ENCODE measurements at places on chromosomes 7 and 10.

DNA sequence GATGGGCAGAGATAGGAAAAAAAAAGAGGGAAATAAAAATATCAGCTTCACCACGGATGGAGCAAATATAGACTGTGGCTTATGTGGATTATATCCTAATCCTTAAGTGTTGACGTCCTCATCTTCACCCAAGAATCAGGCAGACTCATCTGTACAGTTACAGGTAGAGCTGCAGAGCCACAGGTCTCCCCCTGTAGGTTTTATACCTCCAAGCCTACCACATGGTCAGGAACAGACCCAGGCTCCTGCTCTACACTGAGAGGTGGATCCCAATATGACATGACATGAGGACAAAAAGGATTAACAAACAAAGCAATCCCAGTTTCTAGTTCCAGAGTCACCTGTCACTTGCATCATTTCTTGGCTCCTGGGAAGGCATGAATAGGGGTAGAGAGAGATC lies 400.8 kb downstream of the SEMA3D start:
- no peak for DNase-seq

- DNase-seq: no peak
Measured at GRCh38 chr10:48414160-48414559, 107.7 kb downstream of the MAPK8 start.

GRCh38 chr7:6648066-6648814 lies 11.1 kb downstream of the ZNF316 start:
- no peak for DNase-seq

DNA sequence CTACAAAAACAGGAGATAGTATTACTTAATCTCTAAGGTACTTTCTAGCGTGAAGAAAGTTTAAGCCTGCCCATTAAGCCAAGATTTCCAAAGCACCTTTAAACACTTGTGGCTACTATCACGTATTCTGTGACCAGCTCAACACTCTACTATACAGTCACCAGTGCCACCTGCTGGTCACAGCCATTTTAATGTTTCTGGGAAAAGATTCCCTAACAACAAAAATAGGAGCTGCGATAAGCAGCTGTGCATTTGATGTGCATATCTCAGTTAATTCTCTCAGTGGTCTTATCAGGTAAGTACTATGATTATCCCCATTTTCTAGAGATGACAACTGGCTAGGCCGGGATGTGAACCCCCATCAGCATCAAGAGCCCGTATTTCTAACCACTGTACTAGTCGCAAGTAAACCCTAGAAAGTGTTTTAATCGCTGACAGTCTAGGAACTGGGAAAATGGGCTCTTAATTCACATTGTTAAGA lies 860 bp downstream of the SEC31B start:
- peak; percentile 39 for DNase-seq

DNA sequence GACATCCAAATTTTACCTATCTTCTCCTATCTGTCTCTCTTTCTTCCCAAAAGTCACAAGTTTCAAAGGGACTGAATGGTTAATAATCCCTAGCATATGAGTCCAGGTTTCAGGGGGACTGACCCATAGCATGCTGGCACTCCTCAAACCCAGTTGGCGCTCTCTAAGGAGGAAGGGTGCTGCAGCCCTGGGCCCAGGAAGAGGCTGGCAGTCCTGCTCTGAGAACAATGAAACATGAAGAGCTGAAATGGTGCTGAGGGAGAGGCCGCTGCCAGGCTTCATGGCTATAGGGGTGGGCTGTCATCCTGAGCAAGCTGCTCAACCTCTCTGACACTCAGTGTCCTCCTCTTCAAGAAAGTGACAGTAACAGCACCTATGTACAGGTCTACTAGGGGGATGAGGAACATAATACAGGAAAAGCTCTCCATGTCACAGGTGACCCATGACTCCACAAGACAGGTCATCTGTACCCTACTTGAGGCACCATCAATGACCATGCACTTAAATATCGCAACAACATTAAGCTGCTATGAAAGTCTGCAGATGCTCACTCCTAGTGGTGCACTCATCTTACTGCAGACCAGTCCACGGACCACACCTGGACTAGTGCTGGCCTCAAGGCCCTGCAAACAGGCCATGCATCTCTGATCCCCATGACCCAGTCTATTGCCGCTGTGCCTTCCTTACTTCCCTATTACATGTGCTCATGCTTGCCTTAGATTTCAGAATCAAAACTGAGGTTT lies 17.0 kb downstream of the COBL start:
- no peak for DNase-seq

- DNase-seq: peak; percentile 63
Measured at GRCh38 chr7:22854158-22855048, 31.8 kb upstream of the TOMM7 start.

- DNase-seq: no peak
Measured at GRCh38 chr7:82530361-82530760, 86.8 kb upstream of the CACNA2D1 start.

- DNase-seq: no peak
Measured at GRCh38 chr10:86059892-86060291, 306.7 kb downstream of the GRID1 start.

DNA sequence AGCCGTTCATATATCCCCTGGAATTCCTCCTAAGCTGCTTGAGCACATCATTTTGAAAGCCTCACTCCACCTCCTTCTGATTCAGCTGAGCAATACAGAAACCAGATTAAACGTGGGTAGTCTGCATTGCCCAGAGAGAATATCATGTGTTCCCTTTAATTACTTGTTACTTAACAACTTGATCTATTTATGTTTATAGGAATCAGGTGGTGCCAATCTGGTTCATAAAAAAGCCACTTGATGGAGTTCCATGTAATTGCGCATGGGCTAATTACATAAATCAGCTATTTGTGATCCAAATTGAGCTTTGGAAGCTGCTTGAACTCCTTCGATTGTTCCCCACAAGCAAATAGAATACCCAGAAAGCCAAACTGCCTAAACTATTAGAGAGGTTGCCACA lies 114.7 kb upstream of the ADCY1 start:
- DNase-seq: no peak

DNA sequence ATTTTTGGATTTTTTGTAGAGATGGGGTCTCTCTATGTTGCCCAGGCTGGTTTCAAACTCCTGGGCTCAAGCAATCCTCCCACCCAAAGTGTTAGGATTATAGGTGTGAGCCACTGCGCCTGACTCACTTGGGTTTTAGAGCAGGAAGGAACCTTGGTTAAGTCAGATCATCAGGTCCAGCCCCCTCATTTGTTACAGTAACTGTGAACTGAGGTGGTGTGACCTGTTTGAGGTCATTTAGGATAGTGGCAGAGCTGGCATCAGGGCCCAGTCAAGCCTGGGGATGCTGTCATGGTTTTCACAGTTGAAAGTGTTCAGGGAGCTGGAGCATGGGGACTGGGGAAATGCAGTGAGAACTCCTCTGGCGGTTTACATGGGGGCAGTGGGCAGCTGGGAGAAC lies 159.6 kb downstream of the TAX1BP1 start:
- no peak for DNase-seq

DNA sequence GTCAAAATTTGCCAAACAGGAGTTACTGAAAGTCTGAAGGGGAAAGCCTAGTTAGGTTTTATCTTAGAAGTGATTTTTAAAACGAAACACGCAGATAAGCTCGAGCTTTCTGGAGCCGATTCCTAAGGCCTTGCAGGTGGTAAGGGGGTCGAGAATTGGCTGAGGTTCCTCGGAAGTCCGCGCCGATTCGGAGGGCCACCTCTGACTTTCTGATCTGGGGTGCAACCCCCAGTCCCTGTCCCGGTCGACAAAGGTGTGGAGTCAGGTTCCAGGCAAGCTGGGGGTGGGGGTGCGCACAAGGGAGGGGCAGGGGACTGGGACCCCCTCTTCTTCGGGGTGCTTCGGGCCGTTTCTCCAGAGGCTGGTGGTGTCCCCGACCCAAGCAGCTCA lies 701 bp upstream of the CUL1 start:
- peak; percentile 42 for DNase-seq

GRCh38 chr7:31258391-31258790 lies 82.1 kb downstream of the NEUROD6 start:
- no peak for DNase-seq

DNA sequence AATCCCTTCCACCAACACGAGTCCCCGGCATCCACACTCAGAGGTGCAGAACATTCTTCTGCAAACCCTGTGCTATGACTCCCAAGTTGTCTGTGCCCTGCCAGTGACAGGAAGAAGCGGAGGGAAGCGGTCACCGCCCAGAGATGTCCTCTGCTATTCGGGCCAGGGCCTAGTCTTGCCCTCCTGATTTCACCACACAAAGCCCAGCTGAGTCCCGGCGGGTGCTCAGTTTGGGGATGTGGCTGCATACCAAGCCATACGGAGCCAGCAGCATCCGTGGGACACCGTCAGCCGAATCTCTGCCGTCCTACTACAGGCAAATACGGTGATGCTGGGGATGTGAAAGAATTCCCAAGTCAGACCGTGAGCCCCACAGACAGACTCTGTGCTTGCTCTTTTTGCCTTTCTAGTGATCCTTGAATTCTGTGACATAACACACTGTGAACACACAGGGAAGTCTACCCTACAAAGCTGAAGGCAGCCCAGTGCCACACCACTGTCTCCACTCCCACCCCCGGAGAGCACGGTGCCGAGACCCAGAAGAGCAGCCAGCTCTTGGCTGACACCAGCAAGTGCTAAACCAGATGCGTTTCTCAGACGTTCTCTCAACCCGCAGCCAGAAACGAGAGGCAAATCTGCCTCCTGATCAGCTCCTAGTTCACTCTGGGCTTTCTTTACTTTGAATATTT lies 2.0 kb downstream of the STK32C start:
- no peak for DNase-seq

- peak; percentile 66 for DNase-seq
Measured at GRCh38 chr7:141551094-141551781, at the start of gene AGK. AGK (plus strand) TSS chr7:141551410; CDS start chr7:141555467, 4,057 bp downstream.

GRCh38 chr10:133523631-133524203 lies 3.4 kb upstream of the CYP2E1 start:
- no peak for DNase-seq

DNA sequence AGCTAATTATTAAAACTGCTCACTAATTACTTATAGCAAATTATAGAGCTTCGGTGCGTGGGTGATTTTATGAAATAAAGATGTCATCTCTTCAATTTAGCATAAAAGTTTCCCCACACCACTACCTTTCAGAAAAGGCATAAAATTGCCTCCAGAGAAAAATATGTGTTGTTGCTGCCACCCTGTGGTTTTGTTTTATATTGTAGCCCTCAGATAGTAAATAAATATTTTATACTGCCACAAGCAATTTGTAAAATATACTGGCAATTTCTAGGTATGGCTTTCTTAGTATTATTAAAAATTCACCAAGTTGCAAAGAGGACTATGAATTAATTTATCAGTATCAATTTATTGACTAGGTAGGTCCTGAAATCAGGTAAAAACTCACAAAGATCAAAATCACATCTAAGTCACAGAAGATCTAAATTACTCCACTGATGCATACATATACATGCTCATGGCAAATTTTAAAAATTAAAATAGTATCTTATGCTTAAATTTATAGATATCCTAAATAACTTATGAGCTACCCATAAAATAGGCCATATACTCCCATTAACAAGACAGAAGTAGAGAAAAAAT lies 26.5 kb downstream of the ASNS start:
- no peak for DNase-seq

GRCh38 chr7:73345951-73346350 lies 18.0 kb downstream of the FKBP6 start:
- DNase-seq: no peak

- no peak for DNase-seq
Measured at GRCh38 chr7:36875794-36876193, 151.5 kb upstream of the AOAH start.

- no peak for DNase-seq
Measured at GRCh38 chr10:11578802-11579255, 32.6 kb downstream of the USP6NL start.

DNA sequence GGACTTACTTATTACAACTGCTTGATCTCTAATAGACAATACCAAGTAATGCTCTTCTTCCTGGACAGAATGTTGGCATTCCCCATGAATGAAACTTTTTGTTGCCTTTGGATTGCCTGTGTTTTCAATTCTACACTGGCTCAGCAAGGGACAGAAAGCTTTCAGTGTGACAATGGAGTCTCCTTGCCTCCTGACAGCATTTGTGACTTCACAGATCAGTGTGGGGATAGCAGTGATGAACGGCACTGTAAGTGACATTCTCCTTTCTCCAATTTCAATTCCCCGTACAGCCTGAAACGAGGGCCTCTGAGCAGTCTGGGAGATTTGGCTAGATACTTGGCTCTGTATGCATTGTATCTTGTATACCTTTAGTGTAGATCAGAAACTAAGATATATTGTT lies 290 bp downstream of the MALRD1 start:
- DNase-seq: no peak

- no peak for DNase-seq
Measured at GRCh38 chr10:18501629-18502028, 149.8 kb downstream of the NSUN6 start.

DNA sequence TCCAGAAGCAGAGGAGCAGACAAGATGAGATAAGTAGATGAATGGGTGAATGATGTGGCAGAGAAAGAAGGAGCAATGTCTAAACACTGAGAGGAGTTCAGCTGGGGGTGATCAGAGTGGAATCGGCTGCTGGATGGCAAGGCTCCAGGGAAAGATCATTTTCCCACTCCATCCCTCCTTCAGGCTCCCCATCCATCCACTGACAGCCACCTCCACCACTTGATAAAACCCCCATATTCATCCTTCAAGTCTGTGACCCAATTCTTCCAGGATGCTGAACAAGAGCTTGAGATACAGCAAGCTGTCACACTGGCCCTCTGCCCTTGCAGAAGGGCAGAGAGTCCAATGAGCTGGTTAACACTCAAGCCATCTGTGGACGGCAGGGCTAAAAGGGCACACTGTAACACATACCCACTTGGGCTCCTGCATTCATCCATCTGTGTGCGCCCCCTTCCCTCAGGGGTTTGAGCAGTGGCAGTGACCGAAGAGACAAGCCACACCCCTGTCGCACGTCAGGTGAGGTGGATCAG lies 30.8 kb upstream of the CACNB2 start:
- DNase-seq: no peak

- DNase-seq: no peak
Measured at GRCh38 chr7:99789441-99790070, 5.6 kb upstream of the CYP3A4 start.

DNA sequence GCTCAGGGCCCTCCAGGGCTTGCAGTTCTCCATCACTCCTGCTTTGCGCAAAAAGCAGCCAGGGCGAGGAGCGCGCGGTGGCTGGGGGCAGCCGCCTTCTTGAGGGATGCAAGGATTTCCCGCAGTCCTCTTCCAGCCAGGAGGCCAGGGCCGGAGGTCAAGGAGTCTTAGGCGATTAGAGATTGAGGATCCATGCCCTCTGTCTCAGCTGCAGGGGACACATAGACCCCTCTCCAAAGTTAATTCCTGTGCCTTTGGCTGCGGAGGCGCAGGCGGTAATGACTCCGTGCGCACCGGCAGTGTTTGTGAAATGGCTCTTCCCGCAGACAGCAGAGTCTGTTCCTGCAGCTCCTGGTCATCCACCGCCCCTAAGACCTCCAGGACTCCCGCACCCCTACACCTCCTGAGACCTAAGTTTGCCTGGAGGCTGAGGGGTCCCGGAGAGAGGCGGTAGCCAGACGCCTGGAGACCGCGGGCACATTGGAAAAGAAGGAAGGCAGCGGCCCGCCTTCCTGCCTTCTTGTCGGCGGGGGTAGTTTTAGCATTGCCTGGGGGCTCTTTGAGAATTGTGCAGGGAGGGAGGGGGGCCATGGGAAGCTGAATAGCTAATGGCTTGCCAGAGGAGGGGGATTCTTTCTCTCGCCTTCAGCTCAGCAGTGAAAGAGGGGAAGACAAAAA lies 3.3 kb upstream of the NEUROG3 start:
- no peak for DNase-seq

GRCh38 chr10:21712975-21713374 lies 178.9 kb downstream of the MLLT10 start:
- no peak for DNase-seq

GRCh38 chr7:132495936-132496335 lies 80.3 kb downstream of the PLXNA4 start:
- no peak for DNase-seq

All from activated naive CD4-positive, alpha-beta T cell (primary cell).